ENCODE measurements at places on chromosomes 12 and 14.

DNA sequence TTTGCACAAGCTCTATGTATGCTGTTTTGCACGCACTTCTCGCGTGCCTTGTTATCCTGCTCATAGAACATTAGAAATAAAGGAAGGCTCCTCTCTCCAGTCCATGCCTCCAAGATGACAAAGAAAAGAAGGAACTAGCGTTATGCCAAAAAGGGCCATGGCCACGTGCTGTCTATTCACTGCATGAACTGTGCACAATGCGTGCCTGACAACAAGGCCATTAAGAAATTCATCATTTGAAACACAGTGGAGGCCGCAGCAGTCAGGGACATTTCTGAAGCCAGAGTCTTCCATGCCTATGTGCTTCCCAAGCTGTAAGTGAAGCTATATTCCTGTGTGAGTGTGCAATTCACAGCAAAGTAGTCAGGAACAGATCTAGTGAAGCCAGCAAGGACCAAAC, 22.2 kb upstream of the PRMT8 start:
- no peak for DNase-seq

- DNase-seq = no peak
Observed at GRCh38 chr14:60215520-60216420, 33.3 kb upstream of the PPM1A start.

DNA sequence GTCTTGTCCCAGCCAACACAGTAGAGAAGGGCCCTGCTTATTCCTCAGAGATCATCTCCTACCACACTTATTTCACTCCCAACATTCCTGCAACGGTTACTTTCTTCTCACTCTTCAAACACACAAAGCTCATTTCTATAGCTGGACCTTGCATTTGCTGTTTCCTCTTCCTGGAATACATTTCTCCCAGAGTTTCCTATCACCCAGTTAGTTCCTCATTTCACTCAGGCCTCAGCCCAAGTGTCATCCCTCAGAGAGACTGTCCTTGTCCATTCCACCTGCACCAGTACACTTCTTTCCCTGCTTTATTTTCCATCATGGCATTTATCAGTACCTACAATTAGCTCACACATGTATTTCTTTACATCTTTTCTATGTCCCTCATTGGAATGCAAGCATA, 14.7 kb upstream of the STK38L start:
- DNase-seq = no peak

DNA sequence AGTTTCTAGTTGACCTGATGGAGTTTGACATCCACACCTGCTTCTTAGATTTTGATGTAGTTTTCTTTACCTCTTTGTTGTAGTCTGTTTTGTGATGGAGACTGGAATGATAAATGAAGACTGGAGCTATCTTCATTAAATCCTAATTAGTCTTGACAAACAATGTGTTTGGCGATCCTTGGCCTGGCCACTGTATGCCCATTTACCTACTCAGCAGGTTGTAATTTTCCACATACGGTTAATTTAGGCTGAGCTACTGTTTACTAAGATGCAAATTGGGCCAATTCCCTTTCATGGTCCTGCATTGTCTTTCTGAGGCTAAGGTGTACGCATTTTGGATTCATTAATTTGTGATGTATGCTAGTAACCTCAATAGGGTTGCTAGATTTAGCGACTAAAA, at the start of gene TAS2R7:
TAS2R7 (minus strand) TSS at position 41 of the 400 bp plus-strand sequence. CDS start 57 bp downstream, outside the sequence.
- no peak for DNase-seq

GRCh38 chr12:107277855-107278254, 184.5 kb upstream of the CRY1 start:
- DNase-seq = no peak

DNA sequence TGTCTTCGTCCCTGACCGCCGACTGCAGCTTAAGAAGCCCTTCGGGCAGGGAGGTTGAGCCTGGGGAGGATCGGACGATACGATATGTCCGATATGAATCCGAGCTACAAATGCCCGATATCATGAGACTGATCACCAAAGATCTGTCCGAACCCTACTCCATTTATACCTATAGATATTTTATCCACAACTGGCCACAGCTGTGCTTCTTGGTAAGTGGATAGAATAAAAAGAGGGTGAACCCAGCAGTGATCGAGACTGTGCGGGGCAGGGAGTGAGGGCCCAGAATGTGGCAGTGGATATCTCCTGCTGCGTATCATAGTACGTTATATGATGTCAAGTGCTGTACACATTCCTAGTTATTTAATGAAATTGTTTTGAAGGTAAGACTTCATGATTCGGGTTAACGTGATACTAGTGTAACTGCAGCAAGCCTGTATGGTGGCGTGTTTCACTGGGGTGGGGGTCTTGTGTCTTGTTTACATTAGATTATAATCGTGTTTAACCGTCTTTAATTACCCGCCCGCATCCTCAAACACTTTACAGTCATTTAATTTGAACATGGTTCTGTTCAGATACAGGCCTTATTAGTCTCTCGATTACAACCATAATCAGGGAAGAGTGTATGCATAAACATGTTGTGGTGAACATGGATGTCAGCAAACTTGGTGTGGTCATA, 1.3 kb downstream of the NAA30 start:
- no peak for DNase-seq

DNA sequence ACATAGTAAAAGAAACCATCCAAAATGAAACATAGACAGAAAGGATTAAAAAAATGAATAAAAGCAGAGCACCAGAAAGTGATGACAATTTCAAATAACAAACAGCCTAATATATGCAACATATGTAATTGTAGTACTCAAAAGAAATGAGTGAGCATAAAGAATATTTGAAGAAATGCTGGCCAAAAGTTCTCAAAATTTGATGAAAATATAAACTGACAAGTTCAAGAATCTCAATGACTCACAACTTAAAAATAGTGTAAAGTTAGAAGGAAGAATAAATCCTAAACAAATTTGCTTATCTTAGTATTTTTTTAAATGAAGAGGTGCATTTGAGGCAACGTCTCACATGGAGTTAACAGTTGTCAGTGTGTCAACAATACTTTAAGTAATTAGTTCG, 498.9 kb downstream of the SLC6A15 start:
- no peak for DNase-seq

- DNase-seq = no peak
Observed at GRCh38 chr14:70724944-70725343, 83.2 kb downstream of the TTC9 start.
